ENCODE measurements at places on chromosomes 5 and 9. TPM values are rescaled to one million over a fixed set of nuclear protein-coding genes. Genes with fewer than 3 reads are reported as not detected.

DNA sequence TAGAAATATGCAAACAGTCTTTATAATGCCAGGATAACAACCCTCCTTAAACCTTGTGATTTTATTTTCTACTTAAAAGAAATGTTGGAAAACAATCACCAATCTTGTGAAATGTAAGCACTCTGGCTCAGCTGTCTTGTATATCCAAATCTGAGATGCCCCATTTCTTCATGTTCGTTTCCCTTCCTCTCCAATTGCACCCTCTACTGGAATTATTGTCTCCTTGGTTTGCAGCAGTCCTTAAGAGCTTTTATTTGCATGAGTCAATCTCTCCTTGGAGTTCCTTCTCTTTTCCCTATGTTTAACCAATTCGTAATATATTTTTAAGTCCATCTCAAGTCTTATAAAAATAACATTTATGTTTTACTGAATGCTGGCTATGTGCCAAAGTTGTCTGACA, 362.0 kb upstream of the CDH10 start:
- no peak for DNase-seq

DNA sequence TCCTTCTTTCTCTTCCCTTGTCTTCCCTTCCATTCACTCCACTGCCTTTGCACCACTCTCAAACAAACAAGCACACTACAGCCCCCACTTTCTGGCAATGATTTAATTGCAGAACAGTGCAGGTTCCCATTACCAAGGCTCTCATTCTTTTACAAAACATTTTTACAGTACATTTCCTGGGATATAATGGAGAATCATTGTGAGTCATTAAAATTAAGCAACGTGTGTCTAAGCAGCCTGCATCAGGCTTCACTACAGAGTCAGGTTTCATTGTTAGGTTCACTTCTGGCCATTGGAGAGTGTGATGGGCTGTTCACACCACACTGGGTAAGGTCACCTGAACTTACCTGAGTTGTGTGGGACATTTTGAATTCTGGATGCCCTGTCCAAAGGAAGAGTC, 303.5 kb downstream of the TRIM32 start:
- DNase-seq, result no peak

GRCh38 chr5:179267671-179268083, 77.6 kb downstream of the ADAMTS2 start:
- DNase-seq, result no peak

DNA sequence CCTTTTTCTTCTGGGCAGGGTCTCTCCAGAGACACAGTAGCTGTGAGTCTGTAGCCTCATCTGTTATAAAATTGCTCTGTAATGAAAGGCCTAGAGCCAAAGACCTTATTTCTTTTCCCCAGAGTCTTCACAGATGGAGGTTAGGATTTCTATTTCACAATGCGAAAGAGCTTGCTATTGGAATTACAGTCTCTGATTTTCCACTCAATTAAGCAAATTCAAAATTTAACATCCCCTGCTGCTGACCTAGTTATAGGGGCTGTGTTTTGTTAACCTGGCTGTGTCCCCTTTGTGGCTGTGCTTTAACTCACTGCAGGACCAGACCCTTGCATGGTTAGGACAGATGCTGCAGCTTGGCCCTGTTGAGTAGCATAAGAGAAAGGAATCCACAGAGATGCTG, 190.3 kb upstream of the NMUR2 start:
- no peak for DNase-seq

- no peak for DNase-seq
Observed at GRCh38 chr5:173742432-173742816, 126.0 kb upstream of the BOD1 start.

- DNase-seq, result no peak
Observed at GRCh38 chr9:35395706-35396101, 94.2 kb upstream of the RUSC2 start.

DNA sequence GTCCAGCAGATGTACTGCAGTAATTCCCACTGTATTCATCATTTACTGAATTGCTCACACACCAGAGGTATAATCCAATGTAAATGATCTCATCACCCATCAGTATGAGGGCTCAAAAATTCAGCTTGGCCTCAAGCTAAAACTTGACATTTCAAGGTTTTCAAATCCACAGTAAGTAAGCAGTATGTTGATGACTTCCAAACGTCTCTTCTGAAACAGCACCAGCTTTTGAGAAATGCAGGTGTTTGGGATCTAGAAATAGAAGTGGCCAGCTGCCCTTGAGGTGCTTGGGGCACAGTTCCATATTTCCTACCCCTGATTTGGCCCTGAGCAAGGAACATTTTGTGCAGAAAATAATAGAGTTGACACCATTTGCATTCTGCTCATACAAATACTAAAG, 388.0 kb upstream of the TUSC1 start:
- no peak for DNase-seq

DNA sequence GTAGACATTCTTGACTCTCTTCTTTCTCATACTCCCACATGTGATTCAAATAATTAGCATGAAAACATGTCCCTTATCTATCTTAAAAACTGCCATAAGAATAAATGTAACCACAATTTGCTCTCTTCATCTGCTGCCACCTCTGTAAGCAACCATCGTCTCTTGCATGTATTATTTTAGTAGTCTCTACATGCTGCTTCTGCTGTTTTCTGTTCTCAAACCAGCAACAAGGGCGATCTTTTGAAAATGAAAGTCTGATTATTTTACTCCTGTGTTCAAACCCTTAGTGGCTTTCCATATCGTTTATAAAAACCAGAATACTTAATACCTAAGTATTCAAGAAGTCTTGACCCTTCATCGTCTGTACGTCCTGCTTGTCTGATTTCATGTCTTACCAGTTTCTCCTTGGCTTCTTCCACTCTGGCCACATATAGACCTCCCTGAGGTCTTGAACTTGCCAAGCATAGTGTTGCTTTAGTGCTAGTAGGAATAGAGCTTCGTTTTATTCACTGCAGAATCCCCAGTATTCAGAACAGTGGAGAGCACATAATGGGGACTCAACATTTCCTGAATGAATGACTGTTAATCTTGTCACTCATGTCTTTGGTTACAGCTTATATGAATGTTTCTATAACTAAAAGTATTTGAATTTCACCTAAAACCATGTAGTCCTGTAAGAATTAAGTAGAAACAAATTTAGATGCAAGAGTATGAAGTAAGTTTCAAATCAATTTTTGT, 10.6 kb downstream of the CDC42SE2 start:
- no peak for DNase-seq

DNA sequence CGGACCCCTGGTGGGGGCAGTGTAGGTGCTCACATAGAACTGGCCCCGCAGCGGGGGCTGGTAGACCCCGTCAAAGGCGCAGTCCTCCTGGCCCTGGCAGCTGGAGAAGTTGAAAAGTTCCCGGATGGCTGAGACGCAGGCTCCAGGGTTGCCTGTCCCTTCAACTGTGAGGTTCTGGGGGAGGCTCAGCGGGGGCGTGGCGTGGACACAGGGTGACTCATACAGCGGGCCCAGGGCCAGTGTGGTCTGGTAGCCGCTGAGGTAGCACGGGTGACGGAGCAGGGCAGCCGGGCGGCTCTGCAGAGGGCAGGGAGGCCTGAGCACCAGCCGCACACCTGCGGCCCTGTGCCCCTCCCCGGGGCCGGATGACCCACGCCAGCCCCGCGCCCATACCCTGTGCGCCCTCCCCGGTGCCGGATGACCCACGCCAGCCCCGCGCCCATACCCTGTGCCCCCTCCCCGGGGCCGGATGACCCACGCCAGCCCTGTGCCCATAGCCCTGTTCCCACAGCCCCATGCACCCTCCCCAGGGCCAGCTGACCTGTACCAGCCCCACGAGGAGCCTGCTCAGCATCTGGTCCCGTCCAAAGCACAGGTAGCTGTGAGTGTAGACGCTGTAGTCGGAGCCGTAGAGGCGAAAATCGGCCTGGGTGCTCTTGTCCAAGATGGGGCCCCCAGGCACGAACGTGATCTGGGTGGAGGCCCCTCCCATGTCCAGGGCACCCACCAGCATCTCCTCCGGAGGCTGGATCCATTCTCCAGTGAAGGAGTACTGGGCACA, 5.0 kb downstream of the ENTPD8 start:
- peak; percentile 85 for DNase-seq

GRCh38 chr9:6215562-6215961, at the start of gene IL33:
IL33 (plus strand) TSS chr9:6215807; CDS start chr9:6241695, 25,888 bp downstream.
- DNase-seq, result no peak

GRCh38 chr9:2704504-2704903, 12.8 kb upstream of the KCNV2 start:
- no peak for DNase-seq

GRCh38 chr9:86563936-86564335, 209.7 kb upstream of the TUT7 start:
- DNase-seq, result no peak

- no peak for DNase-seq
Observed at GRCh38 chr5:163770625-163771024, 265.2 kb downstream of the MAT2B start.

DNA sequence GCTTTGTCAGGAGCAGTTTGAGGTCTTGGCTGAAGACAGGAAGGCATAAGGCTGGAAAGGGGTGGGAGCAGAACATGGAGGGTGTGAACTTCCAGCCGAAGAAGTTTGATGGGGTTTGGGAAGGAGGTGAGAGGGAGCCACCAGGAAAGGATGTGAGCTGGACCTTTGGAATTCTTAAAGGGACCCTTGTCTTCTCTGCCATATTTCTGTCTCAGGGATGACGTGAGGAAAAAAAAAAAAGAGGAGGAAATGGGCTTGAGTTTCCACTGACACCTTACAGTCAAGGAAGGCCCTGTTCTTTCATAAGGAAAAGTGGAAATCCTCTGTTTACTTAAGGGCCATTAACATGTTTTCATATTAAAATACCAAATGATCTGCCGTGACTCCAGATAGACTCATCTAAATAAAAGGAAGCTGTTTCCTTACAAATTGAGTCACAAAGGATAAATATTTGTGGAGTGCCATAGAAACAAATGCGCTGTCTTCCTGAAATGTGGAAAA, 132.1 kb downstream of the PALM2AKAP2 start:
- no peak for DNase-seq

- DNase-seq, result no peak
Observed at GRCh38 chr5:118776755-118777154, 211.6 kb downstream of the DTWD2 start.

- no peak for DNase-seq
Observed at GRCh38 chr9:129868872-129869486, 33.7 kb downstream of the USP20 start.

GRCh38 chr9:6897898-6898302, 140.1 kb downstream of the KDM4C start:
- peak; percentile 43 for DNase-seq

GRCh38 chr9:113599646-113600022, 136.1 kb downstream of the RGS3 start:
- no peak for DNase-seq

DNA sequence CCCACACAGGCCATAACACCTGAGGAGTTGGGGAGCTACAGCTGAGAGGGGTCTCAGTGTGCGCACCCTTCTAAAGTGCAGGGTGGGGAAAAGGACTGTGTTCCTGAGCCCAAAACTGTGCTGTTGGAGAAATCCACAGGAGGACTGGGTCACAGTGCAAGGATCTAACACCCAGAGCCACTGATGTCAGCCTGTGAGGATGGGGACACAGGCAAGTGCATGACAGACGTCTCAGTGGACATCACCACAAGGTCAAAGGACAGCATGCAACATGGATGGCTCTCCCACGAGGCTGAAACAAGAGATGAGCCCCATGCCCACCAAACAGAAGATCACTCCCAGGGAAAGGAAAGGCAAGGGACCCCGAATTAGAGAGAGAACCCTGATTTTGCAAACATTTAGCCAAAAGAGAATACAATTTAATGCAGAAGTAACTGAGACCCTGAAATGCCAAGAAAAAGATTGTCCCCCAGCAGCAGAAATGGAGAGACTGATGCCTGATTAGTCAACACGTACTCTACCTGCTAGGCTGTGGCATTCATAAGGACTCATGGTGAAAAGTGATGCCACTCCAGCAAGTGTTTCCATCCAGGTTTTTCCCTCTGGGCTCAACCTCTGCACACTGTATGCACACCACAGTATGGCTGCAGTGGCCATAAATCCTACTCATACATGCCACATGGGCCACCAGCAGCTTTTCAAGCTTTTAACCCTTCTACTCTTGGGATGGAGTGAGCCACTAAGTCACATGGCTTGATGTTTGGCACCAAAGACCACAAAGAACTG, 14.2 kb downstream of the KLF9 start:
- no peak for DNase-seq

Gene GABRP
- total RNA-seq, result 0.27 TPM

Gene LCN1
- total RNA-seq, result not detected

Gene ITK
- total RNA-seq, result 1.7 TPM

Gene BTNL3
- total RNA-seq, result 20.5 TPM

Gene FGF1
- 0.70 TPM for total RNA-seq

Gene AFAP1L1
- 2.7 TPM for total RNA-seq

Gene POU5F2
- total RNA-seq, result 1.1 TPM

Gene GABRA6
- total RNA-seq, result not detected

Gene BHMT2
- total RNA-seq, result 0.98 TPM

Gene IGFBPL1
- total RNA-seq, result 0.25 TPM

Gene PCDHB15
- total RNA-seq, result 0.49 TPM

Gene MEIKIN
- total RNA-seq, result not detected

Gene SHROOM1
- total RNA-seq, result 53.4 TPM

Gene ZDHHC11
- total RNA-seq, result 2.7 TPM

All from left colon (tissue), 2 donors.